NCI-H526 (cell line): ENCODE measurements at places on chromosomes 3 and 15.

DNA sequence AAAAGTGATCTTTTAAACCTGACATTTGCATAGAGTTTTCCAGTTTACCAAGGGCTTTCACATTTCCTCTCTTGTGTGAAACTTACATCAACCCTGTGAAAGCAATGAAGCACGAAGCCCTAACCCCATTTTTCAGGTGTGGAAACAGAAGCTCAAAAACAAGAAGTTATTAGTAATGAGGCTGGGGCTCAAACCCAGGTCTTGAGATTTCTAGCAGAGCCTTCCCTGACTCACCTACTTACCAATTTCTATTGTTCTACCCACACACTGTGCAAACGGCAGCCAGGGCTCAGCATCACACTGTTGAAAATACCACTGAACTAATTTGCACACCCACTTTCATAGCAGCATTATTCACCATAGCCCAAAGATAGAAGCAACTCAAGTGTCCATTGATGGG lies 117.8 kb upstream of the IGF1R start:
- no peak for DNase-seq

DNA sequence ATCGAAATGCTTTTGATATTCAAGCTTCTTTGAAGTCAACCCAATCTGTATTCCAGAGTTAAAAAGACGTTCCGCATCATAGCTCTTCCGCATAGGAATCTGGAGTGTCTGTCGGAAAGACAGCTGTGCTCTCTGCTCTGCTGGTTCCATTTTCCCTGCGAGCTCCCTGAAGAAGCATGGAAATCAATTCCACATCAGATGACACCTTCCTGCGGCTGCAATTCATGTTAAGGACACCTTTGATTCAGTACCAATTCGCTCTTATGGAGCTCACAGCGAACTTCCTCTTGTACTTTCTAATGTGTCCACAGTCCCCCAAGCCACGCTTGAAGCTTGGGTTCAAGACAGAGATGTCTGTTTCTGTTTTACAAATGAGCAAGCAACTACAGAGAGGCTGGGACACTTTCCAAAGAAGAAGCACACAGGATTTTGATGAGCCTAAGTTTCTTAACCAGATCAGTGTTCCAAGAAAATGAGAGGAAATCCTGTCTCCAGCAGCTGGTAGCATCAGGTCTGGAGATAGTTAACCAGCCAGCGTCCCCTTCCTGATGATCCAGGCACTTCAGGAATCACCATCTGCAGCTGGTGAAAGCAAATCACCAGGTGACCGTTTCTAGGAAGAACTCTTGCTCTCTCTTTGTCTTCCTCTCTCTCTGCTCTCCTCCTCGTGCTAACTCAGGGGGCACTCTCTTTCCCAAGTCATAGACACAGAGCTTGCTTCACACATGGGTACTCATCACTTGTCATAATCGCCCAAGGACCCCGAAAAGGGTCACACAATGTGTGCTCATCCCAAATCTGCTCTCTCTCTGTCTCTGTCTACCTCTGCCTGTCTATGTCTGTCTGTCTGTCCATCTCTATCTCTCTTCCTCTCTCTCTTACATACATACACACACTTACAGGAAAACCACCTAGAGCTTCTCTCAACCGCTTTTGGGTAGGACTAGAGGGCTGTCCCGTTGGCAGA lies 281.8 kb downstream of the FAM43A start:
- DNase-seq: no peak

DNA sequence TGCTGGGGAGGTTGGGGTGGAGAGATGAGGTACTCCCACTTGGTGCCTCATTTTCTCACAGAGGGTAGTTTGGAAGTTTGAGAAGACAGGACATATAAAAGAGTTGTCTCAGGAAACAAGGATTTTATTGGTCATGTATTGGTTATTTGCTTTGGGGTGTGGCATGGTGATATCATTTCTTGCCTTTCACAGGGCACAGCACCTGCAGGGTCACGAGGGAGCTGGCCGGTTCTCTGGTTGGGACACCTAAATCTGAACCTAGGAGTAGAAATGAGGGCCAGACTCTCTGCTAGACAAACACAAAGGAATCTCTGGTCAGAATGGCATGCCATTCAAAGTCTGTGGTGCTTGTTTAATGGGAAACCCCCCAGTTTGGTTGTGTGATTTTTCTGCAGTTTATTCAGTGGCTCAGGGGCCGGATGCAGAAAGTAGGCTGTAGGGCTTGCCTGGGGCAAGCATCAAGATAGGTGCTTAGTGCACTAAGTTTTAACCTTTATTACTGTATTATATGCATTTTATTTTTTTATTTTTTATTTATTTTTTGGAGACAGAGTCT lies 237.7 kb upstream of the EIF1B start:
- DNase-seq: no peak

DNA sequence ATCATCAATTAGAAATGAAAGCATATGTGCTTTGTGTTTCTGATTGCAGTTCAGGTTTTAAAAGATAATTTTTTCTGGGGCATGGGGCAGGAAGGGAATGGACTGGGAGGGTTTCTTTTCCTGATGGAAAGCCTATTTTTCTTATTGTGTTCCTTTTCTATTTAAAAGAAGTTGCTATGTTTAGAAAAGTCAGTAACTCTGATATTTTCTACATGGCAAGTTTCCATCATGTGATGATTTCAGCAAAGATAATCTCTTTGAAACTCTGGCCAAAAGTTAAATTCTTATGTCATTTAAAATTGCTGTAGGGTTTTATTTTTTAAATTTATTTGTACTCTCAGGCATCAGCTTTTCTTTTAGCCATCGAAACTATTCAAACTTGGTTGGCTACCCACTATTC lies 601.2 kb downstream of the FOXP1 start:
- no peak for DNase-seq

DNA sequence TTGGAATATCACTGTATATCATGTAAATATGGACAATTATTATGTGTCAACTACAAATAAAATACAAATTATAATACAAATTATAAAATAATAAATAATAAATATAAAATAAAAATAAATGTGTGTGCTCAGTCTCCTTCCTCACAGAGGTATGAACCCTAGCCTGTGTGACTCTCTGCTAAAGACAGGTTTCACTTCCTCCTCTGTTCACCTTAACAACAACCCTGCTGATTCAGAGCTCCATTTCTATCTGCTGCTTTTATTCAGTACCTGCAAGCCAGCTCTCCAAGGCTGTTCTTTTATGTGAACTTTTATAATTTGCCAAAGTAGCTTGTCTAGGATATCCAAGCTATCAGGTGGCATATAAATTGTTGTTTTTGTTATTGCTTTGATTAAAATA lies 610.7 kb upstream of the GRM7 start:
- no peak for DNase-seq

GRCh38 chr15:32774022-32774421 lies 56.2 kb downstream of the GREM1 start:
- no peak for DNase-seq

GRCh38 chr3:8445861-8446260 lies 55.8 kb upstream of the LMCD1 start:
- DNase-seq: no peak

- DNase-seq: no peak
Measured at GRCh38 chr3:47385007-47385406, 4.2 kb downstream of the PTPN23 start.

- no peak for DNase-seq
Measured at GRCh38 chr3:52118156-52118875, 35.9 kb downstream of the POC1A start.

- no peak for DNase-seq
Measured at GRCh38 chr15:62121273-62122015, 43.6 kb downstream of the C2CD4B start.

- DNase-seq: no peak
Measured at GRCh38 chr15:91108421-91108820, 8.4 kb downstream of the SV2B start.

DNA sequence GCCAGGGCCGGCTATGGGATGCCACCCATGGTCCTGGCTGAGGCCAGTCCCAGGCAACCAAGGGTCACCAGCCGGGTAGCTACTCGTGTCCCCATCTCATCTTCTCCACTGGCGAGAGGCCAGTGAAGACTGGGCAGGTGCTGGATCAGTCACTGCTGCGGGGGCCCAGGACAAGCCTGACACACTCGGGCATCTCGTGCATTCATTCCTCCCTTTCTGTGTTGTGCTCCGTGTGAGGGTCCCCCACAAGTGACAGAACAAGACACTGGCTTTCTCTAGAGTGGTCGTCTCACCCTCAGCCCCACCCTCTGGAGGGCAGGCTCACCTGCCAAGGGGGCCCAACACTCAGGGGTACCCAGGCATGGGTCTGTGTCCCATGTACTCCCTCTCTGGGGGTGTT lies 48.4 kb downstream of the ROPN1B start:
- no peak for DNase-seq

DNA sequence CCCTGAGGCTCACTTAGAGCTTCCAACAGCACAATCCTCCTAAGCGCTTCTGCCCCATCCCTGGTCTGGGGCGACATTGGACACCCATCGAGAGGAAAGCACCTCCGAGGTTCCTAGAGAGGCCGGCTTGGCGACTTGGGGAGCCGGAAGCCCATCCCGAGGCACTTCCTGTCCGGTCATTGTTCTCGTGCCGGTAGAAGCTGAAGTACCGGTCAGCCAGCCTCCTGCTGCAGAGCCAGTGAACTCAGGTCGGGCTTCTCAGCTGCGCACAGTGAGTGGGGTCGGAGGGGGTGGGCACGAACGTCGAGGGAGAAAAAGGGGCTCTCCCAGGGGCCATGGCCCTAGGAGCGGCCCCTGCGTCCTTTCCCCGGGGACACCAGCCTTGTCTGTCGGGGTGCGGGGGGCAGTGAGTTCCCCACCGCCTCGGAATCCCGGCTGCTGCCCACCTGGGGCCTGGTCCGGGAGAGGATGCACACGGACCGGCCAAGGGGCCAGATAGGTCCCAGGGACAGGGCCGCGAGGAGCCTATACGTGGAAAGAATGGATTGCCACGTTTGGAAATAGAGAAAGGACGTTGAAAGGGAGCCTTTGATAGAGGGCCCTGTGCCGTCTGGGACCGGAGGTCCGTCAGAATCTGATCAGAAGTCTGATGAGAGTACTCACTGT lies at the start of gene ZNF35:
ZNF35 (plus strand) TSS at position 169 of the 666 bp plus-strand sequence. CDS start 2,336 bp downstream, outside the sequence.
- DNase-seq: peak; percentile 77

GRCh38 chr3:53804697-53805462 lies 41.3 kb downstream of the CHDH start:
- DNase-seq: no peak

GRCh38 chr3:8841472-8841871 lies 72.1 kb upstream of the OXTR start:
- no peak for DNase-seq

GRCh38 chr3:169666376-169667165 lies 3.1 kb upstream of the MECOM start:
- DNase-seq: no peak

GRCh38 chr15:88341006-88341405 lies 84.5 kb upstream of the NTRK3 start:
- DNase-seq: no peak

- no peak for DNase-seq
Measured at GRCh38 chr3:30649572-30650318, 43.3 kb downstream of the TGFBR2 start.

- no peak for DNase-seq
Measured at GRCh38 chr3:37032961-37033360, 39.6 kb downstream of the MLH1 start.

DNA sequence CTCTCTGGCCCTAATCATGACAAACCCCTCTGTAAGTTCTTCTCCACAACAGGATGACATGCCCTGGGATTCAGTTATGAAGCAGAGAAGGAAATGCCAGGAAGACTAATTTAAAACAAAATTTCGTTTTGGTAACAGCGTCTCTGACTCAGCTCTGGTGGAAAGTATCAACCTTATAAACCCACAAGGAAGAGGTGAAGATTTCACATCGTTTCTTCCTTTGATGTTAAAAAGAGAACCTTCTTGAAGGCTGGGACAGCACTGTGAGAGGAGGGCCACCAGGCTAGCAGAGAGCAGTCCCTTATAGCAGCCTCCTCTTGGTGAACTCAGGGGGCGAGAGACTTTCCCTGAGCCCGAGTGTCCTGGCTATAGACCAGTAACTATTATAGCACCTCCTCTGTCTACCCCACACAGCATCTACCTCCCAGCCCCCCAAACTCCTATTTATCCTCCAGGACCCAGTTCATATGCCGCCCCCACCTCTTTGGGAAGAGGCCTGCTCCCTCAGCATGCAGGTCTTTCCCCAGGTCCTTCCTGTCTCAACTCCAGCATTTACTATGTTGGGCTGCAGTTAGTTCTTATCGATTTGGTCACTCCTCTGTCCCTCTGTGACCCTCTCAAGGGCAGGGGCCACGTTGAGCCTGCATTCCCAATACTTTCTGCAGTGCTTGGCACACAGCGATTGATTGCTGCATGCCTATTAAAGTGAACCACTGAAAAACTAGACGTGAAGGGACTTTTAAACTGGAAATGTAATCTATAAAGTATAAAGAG lies 321.5 kb upstream of the ICE2 start:
- no peak for DNase-seq

- DNase-seq: peak; percentile 89
Measured at GRCh38 chr3:9933561-9934234, at the start of gene CRELD1. CRELD1 (plus strand) TSS chr3:9933834; CDS start chr3:9934439, 605 bp downstream.

DNA sequence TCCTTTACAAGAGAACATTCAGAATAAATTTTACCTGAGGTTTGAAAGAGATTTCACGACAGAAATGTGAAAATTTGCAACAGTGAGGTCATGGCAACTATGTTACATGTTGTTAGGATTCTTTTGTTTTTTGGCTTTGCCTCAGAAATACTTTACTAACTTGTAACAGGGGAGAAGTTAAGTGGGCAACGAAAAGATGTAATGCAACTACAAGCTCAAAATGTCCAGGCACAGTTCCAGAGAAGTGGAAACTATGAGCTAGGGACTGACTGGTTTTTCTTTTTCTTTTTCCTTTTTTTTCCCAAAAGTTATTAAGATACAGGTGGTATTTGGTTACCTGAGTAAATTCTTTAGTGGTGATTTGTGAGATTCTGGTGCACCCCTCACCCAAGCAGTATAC lies 111.5 kb upstream of the PPP2R3A start:
- no peak for DNase-seq

GRCh38 chr15:59553879-59554735 lies 57.5 kb upstream of the GCNT3 start:
- DNase-seq: peak; percentile 48

DNA sequence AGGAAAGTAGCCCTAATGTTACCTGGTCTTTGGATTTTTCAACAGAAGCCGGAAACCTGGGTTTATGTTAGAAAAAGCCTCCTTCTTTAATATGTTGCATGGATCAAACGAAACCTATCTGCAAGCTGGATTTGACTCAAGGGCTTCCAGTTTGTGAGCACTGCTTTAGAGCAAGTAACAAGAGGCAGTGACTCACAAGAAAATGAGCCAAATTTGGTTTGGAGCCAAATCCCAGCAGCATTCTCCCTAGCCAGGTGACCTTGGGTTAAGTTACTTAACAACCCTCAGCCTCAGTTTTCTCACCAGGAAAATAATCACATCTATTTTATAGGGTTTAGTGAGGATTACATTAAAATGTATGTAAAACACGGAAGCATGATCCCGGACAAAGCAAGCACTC lies 215.2 kb upstream of the PRICKLE2 start:
- no peak for DNase-seq

- DNase-seq: no peak
Measured at GRCh38 chr3:149701977-149702350, 44.1 kb upstream of the WWTR1 start.

- DNase-seq: no peak
Measured at GRCh38 chr15:37678124-37678523, 256.3 kb upstream of the TMCO5A start.
